Activated T-helper 9 cell treated with anti-CD3 and anti-CD28 coated beads, Interleukin-2, amount 50 U/mL, for 16 hours (primary cell): ENCODE measurements at places on chromosomes 13 and 19.

DNA sequence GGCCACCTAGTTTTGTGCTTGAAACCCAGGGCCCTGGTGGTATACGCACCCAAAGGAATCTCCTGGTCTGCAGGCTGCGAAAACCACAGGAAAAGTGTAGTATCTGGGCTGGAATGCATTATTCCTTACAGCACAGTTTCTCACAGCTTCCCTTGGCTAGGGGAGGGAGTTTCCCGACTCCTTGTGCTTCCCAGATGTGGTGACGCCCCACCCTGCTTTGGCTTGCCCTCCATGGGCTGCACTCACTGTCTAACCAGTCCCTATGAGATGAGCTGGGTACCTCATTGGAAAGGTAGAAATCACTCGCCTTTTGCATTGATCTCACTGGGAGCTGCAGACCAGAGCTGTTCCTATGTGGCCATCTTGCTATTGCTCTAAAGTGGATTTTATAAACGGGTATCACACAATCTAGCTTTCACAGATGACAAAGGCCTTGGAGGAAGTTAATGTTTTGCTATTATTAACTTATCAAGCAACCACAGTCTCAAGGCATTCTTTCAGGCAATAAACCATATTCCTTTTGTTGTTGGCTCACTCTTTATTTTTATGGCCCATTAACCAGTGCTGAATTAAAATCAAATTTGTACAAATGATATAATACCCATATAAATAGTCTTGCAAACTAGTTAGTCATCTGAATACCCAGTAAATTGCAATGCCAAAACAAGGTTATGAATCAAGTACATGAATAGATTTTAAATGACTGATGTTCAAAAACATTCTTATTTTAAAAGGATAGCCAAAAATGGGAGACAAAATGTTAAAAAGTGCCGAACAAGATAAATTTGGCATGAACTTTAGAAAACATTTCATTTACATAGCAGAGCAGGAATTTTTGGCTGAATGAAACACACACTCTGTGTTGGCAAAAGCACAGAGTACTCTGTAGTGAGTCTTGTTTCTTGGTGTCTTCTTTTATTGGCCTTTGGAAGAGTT, 475.4 kb upstream of the ARGLU1 start:
- no peak for DNase-seq

GRCh38 chr19:42555317-42555716, 27.0 kb upstream of the CEACAM1 start:
- DNase-seq, result no peak

- DNase-seq, result no peak
Observed at GRCh38 chr13:99431927-99432608, 69.2 kb upstream of the TM9SF2 start.

DNA sequence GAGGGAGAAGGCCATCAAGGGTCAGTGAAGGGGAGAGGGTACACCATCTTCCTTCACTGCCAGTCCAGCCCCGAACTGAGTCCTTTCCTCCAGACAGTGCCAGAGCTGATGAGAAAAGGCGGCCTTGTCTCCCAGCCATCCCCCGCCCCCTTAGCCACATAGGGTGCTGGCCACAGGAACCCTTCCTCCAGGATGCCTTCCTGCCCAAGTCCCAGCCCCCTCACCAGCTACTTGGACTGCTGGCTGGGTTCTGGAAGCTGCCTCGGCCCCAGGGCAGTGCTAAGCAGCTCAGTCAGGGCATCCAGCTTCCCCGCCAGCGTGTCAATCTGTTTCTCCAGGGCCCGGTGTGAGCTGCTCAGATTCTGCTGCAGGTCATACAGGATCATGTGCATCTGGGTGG, 12.6 kb upstream of the SMG9 start:
- DNase-seq, result no peak

GRCh38 chr13:46404733-46405100, 17.7 kb upstream of the RUBCNL start:
- DNase-seq, result no peak

GRCh38 chr13:26583662-26584061, 26.2 kb downstream of the WASF3 start:
- no peak for DNase-seq

- DNase-seq, result peak; percentile 89
Observed at GRCh38 chr13:24160458-24161009, at the start of gene SPATA13. SPATA13 (plus strand) TSS chr13:24160720; CDS start chr13:24222930, 62,210 bp downstream.

GRCh38 chr13:73922493-73923393, 211.5 kb downstream of the KLF12 start:
- no peak for DNase-seq

GRCh38 chr19:50570997-50571396, 2.8 kb upstream of the LRRC4B start:
- no peak for DNase-seq

DNA sequence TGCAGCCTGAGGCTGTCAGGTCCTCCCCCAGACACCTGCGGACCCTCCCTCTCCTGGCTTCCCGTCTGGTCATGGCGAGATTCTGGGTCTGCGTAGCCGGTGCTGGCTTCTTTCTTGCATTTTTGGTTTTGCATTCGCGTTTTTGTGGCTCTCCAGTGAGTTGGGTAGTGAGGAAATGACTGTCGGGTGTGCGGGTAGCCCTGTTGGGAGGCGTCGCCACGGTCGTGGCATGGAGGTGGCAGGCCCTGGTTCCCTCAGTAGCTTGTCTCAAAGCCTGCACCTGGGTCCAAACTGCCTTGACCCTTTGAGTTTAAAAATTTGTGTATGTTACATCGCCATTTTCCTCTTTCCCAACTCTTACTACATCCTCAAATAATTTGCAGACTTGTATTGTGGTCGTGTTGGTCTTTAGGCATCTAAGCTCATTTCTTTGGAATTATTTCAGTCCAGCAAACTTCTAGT, 344 bp downstream of the NHLRC3 start:
- DNase-seq, result peak; percentile 42

DNA sequence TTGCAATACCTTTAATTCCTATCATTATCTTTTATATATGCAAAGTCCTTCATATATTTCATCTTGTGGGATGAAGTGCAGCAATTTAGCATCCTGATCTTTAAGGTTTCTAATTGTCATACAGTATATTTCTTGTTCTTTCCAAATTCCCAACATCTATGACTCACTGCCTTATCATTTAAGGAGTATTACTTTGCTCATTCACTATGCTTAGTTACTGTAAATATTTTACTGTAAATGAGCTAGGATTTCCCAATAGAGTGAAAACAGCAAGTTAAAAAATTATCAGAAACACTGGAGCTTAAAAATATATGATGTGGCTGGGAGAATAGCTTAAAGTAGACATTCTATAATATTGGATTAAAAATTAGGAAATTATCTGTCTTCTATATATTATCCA, 69.9 kb downstream of the SLITRK6 start:
- no peak for DNase-seq

DNA sequence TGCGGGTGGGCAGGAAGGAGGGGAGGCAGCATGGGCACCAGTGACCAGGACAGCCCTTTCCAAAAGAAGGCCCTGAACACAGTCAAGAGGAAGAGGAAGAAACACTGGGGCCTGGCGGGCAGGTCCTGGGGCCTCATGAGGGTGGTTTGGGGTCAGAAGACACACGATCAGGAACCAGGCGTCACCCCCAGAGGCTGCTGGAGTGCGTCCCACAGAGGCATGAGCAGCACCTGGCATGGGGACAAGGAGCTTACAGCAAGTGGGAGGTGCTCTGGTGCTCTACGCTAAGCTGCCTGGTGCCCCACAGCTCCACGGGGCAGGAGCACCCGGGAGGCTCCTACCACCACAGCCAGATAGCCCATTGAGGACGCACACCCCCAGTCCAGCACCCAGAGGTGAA, 20.0 kb downstream of the ELL start:
- no peak for DNase-seq

DNA sequence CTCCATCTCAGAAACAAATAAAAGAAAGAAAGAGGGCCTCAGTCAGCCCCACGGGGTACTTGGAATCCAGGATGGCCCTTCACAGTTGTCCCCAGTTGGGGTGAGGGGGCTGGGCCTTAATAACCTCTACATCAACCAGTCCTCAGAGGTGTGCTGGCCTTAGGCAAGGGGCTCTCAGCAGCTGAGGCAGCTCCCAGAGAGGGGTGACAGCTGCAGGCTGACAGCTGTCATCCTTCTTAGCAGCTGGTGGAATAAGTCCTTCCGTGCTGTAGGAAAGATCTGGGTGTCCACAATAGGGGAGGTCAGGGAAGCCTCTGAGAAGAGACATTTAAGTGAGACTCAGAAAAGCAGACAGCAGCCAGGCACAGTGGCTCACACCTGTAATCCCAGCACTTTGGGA, 7.4 kb downstream of the BCAM start:
- no peak for DNase-seq

DNA sequence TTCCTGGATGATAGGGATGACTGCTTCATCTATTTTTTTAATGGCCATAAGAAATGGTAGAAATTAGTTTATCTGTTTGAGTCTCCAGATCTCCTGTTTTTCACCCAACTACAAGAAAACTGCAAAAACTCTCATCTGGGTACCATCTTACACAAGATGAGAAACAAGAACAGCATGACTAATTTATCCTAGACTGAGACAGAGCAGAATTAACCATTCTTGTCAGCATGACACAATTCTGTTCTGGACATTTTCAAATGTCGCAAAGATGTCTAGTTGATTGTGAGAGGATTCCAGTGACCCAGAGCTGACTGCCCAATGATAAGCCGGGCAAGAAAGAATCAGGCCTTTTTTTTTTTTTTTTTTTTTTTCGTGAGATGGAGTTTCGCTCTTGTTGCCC, 12.8 kb downstream of the ZNF43 start:
- DNase-seq, result no peak

GRCh38 chr19:18128044-18128443, 24.9 kb upstream of the PIK3R2 start:
- no peak for DNase-seq

GRCh38 chr13:31461923-31462322, 262.1 kb downstream of the B3GLCT start:
- DNase-seq, result no peak

DNA sequence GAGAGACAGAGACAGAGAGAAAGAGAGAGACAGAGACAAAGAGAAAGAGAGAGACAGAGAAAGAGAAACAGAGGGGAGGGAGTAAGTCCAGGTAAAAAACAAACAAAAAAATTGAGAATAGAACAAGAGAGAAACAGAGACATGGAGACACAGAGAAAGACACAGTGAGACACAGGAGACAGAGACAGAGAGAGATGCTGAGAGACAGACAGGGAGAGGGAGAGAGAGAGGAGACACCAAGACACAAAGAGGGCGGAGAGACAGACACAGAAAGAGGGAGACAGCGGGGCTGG, 5.8 kb upstream of the PROZ start:
- DNase-seq, result no peak

DNA sequence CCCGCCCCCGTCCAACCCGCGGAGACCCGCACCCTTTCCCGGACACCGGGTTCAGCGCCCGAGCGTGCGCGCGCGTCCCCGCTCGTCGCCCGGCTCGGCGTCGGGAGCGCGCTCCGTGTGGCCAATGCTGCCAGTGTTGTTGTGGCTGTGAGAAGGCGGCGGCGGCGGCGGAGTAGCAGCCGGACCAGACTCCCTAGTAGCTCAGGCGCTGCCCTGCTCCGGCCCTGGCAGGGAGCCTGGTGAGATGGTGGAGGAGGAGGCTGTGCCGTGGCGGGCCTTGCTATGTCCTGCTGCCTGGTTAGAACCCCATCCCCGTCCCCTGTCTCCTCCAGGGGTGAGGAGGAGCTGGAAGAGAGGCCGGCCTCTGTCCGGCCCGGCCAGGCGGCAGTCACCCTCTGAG, 553.2 kb downstream of the TUBA3C start:
- no peak for DNase-seq

GRCh38 chr13:25971459-25972145, 80.2 kb downstream of the SHISA2 start:
- DNase-seq, result peak; percentile 26

DNA sequence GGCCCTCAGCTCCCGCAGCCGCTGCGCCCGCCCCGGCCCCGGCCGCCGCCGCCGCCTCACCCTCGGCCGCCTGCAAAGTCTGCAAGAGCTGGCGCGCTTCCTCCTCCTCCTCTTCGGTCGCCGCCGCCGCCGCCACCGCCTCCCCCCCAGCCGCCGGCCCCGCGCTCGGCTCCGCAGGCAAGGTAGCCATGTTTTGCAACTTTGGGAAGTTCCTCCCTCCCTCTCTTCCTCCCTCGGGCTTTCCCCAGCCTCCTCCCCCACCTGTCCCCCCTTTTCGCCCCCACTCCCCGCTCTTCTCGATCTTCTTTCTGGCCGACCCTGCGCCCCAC, 433 bp downstream of the SIX5 start:
- DNase-seq, result no peak

DNA sequence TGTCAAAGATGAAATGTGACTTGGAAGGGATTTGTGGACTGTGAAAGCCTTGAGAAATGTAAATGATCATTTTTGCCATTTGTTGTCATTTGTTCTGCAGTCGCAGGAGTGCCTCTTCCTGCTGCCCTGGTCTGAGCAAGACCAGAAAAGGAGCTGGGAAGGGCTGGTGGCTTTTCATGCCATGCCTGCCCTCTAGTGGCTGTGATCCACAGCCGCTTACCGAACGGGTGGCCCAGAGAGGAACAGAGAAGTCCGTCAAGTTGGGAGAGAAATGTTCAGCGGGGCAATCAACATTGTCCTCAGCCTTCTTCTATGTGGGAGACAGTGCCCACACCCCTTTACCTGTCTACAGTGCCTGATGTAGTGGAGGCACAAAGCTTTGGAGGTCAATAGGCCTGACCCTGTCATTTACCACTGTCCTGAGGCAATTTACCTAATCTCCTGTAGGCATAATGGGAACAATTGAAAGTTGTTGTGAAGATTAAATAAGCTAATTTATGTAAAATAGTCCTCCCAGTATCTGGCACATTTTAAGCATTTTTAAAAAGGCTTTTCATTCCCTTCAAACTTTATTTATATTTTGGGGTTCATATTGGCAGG, 224.5 kb downstream of the B3GLCT start:
- DNase-seq, result peak; percentile 16

- DNase-seq, result no peak
Observed at GRCh38 chr13:90951663-90952062, 395.8 kb upstream of the MIR17HG start.

DNA sequence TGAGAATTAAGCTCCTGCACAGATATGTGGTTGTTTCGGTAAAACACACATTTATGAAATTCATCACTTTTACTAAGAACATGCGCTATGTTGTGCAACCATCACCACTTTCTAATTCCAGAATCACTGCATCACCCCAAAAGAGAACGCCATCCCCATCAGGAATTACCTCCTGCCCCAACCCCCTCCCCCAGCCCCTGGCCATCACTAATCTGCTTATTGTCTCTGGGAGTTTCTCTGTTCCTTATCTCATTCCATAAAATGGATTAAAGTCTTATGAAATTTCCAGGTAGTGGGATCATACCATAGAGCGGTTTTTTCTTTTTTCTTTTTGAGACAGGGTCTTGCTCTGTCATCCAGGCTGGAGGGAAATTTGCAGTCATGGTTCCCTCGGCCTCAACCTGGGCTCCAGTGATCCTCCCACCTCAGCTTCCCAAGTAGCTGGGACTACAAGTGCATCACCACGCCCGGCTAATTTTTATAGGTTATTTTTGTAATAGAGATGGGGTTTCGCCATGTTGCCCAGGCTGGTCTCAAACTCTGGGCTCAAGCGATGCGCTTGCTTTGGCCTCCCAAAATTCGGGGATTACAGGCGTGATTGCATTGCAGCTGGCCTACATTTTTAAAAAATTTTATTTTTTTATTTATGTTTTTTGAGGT, 3.5 kb downstream of the ZSCAN5B start:
- no peak for DNase-seq

- DNase-seq, result no peak
Observed at GRCh38 chr19:12783849-12784393, 7.4 kb upstream of the JUNB start.

GRCh38 chr13:110306340-110306959, 507 bp downstream of the COL4A1 start:
- DNase-seq, result no peak
